ENCODE measurements at places on chromosomes 4 and X. TPM values are rescaled to one million over a fixed set of nuclear protein-coding genes. Genes with fewer than 3 reads are reported as not detected.

The AKAP4 gene
- total RNA-seq: not detected

The MBNL3 gene
- total RNA-seq: 22.6 TPM

The NXF2B gene
- not detected for total RNA-seq

The BEND4 gene
- total RNA-seq: 0.94 TPM

The PRR27 gene
- total RNA-seq: not detected

The EBP gene
- total RNA-seq: 16.9 TPM

The ADH1A gene
- total RNA-seq: 2.8 TPM

The DCAF12L1 gene
- total RNA-seq: not detected

The NEUROG2 gene
- total RNA-seq: not detected

The CCDC120 gene
- total RNA-seq: 7.9 TPM

The LPAR4 gene
- total RNA-seq: 0.80 TPM

The GYG2 gene
- 10.9 TPM for total RNA-seq

The CFAP47 gene
- total RNA-seq: 0.18 TPM

The MTTP gene
- 0.49 TPM for total RNA-seq

The ELOVL6 gene
- 11.6 TPM for total RNA-seq

The DUX4 gene
- not detected for total RNA-seq

The SLC7A11 gene
- 0.89 TPM for total RNA-seq

The S100P gene
- total RNA-seq: 6.3 TPM

The TMEM271 gene
- not detected for total RNA-seq

The PDLIM3 gene
- total RNA-seq: 9.8 TPM

The HSFX4 gene
- total RNA-seq: not detected

The NUP62CL gene
- total RNA-seq: 0.62 TPM

The NLRP2B gene
- total RNA-seq: 0.13 TPM

The P2RY10 gene
- 1.8 TPM for total RNA-seq

The GPRIN3 gene
- total RNA-seq: 7.0 TPM

The NAT8L gene
- total RNA-seq: 8.1 TPM

The CXorf66 gene
- total RNA-seq: not detected

The RBM47 gene
- total RNA-seq: 21.0 TPM

The PF4V1 gene
- total RNA-seq: not detected

The DMRTC1B gene
- total RNA-seq: 0.45 TPM

The F11 gene
- total RNA-seq: not detected

The NRK gene
- 1.4 TPM for total RNA-seq

The SLITRK4 gene
- 1.5 TPM for total RNA-seq

The GLOD5 gene
- total RNA-seq: not detected

The UGT2B15 gene
- total RNA-seq: not detected

The UGT2B11 gene
- total RNA-seq: not detected

The PHEX gene
- 0.09 TPM for total RNA-seq

The TEX13B gene
- not detected for total RNA-seq

The BEND2 gene
- not detected for total RNA-seq

The PLAC1 gene
- not detected for total RNA-seq

Measured in sciatic nerve (tissue), 2 donors.